ENCODE measurements at places on chromosomes 4 and X.

DNA sequence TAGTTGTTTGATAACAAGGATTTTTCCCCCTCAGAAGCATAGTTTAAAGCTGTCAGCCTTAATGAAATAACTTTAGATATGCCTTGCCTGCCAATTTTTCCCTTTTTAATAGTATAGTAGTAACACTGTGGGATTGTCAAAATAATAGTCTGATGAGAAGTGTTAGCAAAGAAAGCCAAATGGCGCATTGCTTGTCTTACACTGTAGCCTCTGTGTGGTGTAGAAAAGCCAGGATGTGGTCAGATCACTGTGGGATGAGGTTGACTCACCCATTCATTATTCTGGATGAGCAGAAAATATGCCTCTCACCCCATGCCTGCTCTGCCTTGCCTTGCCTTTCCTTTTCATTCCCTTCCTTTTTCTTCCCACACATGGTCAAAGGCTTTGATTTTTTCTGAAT lies 257.8 kb upstream of the NRK start:
- no peak for DNase-seq

GRCh38 chrX:119753001-119753400 lies 5.4 kb upstream of the SOWAHD start:
- no peak for DNase-seq

GRCh38 chrX:74534569-74535038 lies 79.8 kb downstream of the RLIM start:
- DNase-seq = no peak

- no peak for DNase-seq
These were observed 11.7 kb downstream of the MSN start for GRCh38 chrX:65679071-65679540.

- no peak for DNase-seq
These were observed 13.1 kb upstream of the KIAA0232 start for GRCh38 chr4:6769233-6769988.

DNA sequence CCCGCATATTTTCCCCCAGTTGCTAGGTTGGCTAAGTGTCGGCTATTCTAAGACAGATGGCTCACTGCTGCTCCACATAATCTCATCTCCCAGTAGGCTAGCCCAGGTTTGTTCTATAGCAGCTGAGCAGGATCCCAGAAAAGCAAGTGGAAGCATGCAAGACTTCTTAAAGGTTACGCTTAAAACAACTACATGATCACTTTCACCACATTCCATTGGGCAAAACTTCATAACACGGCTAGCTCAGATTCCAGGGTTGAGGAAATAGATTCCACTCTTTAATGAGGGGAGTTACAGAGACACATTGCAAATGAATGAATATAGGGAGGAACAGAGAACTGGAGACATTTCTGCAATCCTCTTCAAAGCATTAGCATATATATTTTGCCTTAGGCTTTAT lies 12.9 kb upstream of the RAB33B start:
- DNase-seq = no peak

DNA sequence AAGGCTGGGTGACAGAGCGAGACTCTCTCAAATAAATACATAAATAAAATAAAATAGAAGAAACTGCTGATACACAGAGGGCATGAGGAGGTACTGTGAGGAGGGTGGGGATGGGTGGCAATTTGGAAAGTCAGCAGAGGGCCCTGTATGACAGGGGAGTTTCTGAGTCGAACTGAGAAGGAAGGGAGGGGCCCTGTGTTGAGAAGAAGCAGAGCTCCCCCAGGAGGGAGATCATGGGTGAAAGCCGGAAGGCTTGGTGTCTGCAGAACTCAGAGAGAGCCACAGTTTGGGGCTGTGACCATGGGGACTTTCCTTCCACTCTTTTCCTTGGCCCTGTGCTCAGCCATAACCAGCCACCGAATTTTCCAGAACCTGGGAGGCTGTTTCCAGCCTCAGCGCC lies 24.8 kb upstream of the AFAP1 start:
- no peak for DNase-seq

DNA sequence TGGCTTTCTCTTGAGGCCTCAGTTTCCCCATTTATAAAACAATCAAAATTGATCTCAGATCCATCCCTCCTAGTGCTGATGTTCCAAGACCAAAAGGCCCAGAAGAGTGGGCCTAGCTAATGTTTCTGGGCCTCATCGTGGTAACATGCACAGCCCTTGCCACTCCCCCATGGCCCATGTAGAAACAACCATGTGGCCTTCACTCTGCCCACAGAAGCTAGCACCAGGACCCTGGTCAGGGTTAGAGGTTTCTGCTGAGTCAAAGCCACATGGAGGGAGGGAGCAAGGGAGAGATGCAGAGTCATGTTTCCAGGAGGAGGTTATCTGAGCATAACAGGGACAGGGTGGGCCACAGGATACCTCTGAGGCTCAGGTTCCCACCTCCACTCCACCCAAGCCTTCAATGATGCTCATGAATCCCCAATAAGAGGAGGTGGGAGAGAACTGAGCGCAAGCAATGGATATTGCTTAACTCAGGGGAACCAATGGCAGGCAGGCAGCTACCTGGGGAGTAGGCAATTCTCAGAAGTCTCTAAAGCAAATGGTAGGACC lies 16.9 kb downstream of the OTUD5 start:
- DNase-seq = no peak

- DNase-seq = no peak
These were observed 53.2 kb downstream of the HADH start for GRCh38 chr4:108042927-108043326.

DNA sequence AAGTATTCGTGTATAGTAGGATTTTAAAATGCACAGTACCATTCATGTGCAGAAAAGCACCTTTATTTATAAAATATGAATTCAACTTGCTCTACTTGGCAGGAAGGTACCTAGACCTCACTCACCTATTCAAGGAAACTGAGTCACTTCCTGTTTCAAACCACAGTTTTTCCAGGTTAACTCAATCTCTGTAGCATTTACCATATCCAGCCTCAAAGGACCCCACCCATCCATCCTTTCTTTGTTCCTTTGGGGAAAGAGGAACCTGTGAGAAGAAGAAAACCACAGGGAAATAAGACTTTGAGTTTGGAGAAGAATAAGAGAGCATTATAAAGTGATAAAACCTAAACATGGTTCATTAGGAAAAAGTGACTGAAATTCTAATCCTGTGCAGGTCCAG lies 250.7 kb downstream of the CBR4 start:
- no peak for DNase-seq

GRCh38 chrX:47311932-47312774 lies 58.2 kb upstream of the ZNF157 start:
- no peak for DNase-seq

DNA sequence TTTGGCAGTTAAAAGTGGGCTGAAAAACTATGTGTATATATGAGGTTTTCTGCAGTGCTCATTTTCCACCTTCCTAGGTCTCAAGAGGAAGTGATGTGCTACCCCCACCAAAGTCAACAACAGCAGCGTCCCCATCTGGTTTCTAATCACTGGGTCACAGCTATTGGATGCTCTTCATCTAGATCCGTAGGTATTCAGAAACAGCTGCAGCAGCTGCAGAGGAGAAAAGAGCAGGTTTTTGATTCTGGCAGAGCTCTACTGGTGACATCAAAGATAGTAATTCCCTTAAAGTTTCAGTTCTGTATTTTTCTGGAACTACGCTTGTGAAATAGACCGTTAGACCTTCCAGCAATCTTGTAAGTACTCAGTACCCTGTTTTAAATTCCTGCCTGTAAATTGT lies 5.8 kb upstream of the GUCY2F start:
- DNase-seq = no peak

DNA sequence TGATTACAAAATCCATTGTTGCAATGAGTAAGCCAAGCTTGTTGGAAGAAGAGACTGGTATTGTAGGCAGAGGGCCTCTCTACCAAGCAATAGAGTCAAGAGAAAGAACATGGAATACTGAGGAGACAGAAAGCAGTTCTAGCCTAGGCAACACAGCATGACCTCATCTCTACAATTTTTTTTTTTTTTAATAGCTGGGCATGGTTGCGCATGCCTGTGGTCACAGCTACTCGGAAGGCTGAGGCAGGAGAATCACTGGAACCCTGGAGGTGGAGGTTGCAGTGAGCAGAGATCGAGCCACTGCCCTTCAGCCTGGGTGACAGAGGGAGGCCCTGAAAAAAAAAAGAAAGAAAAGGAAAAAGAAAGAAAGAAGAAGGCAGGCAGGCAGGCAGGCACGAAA lies 11.7 kb upstream of the ZBTB33 start:
- no peak for DNase-seq

DNA sequence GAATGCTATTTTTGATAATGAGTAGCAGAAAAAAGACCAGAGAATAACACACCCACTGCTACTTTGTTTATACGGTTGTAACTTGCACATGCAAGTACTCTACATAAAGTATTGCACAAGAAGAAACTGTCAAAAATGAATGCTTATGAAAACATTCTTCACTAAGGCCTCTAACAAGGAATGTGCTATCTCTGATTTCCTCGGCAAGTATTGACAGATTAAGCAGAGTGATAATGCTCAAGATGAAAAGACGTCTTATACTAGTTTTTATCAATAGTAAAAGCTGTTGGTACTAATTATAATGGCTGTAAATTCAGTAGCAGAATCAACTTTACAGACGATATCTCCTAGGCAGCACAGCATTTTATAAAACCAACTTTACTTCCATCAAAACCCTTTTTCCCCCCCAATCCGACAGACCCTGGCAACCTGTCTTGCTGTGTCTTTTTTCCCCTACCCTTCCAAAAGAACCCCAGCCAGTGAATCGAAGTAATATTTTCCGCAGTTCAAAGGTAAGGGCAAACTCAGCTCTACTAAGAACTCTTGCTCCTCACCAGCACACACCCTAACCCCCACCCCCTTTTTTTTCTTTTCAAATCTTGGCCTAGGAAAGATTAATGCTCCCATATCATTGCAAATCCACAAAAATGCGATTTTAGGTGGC lies 1.5 kb downstream of the FRYL start:
- no peak for DNase-seq

DNA sequence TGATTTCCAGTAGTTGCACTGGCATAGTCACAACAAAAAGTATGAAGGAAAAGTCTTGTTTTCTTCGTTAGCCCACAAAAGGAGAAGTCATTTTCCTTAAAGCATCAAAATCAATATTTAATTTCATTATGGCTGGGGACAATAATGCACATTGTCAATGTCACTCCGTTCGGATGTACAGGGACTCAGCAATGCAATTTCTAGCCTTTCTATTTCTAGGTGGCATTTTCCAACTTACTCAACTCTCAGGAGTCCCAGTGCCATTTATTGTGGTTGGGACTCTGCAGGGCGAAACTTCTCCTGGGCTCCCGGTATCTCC lies 99.6 kb downstream of the CEP135 start:
- DNase-seq = no peak

DNA sequence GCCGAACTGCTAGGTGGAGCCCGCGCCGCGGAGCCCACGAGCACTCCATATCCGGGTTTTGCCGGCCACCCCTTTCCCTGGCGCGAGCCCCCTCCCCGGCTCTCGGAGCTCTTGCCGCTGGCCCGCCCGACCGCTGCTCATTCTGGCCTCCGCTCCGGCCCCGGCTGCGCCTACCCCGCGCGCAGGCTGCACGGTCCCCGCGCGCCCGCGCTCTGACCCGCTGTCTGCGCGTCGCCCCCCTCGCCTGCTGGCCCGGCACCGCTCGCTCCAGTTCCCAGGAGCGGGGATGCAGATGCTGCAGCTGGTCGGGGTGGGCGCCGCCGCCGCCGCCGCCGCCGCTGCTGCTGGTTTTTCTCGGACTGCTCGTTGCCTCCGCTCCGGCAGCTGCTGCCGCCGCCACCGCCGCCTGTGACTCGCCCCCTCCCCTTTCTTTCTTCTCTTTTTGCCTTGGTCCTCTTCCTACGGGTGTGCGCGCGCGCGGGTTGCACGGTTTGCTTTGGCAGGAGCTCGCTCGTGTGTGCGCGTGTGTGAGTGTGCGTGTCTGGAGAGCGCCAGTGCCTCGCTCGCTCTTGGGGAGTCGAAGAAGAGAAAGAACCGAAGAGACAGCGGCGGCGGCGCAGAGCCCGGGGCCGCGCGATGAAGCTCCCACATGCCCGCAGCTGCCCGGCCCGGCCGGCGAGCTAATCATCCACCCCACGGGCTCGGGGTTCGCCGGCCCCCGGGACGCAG lies at the start of gene ADGRL3:
TSS of gene ADGRL3 (plus strand) at position 140 of the 729 bp plus-strand sequence.
- no peak for DNase-seq

GRCh38 chrX:7068939-7069367 lies 78.6 kb upstream of the STS start:
- no peak for DNase-seq

- no peak for DNase-seq
These were observed 18.8 kb downstream of the MSN start for GRCh38 chrX:65686236-65686635.

DNA sequence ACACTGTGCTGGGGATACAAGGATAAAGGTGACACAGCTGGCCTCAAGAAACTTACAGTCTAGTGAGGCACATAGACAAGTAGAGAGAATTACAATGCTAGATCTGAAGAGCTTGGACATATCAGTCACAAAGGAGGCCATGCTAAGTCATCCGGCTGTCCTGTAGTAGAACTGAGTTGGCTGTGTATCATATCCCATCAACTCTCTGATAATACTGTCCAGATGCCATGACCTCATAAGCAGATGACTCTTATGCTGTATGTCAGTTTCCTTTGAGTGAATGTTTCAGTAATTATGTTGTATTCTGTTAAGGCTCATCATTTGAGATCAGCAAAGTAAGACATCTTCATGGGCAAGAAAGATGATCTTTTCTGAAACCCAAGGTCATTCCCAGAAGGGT lies 442.9 kb downstream of the MID1IP1 start:
- DNase-seq = no peak

DNA sequence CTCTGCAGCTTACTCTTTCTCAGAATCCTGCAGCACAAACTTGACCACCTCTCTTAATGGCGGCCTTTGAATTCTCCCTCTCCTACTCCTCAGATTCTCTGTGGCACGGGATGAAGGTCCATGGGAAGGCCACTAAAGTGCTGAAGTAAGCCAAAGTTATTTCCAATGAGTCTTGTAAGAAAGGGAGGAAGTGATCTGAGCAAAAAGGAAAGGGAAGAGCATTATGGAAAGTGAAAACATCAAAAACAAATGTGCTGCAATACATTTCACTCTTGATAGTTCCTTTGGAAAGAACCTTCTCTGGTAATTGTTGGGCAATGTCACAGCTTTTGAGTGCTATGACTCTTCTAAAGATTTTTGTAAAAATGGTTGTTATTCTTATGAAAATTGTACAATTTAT lies 54.3 kb upstream of the CAMK2D start:
- no peak for DNase-seq

DNA sequence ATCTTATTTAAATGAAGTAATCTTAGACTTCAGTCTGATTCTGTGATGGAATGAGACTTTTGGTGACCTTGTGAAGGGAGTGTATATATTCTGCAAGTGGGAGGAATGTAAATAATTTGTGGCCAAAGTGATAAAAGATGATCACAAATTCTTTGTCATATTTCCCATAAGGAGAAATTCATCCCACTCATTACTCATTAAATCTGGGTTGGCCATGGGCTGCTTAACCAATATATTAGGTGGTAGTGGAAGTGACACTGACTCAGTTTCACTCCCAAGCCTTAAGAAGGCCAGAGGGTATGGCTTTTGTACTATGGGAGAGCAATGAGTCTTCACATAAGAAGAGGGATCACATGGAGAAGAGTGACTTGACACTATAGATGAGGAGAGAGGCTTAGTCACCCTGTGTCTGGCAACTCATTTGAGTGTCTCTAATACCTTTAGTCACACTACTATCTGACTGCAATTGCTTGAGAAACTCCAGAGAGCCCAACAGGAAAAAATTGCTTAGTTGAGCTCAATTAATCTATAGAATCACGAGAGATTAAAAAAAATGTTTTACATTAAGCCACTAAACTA lies 408.2 kb upstream of the PITX2 start:
- DNase-seq = no peak

Data from activated CD8-positive, alpha-beta memory T cell treated with anti-CD3 and anti-CD28 coated beads for 4 hours (primary cell).